Central memory CD8-positive, alpha-beta T cell (primary cell): ENCODE measurements at places on chromosomes 3 and 15.
A peak's percentile ranks its signal among the peaks of the same experiment; 100 is the strongest.

- no peak overlapping the region for H3K4me3 ChIP-seq
- H3K27ac ChIP-seq = no peak overlapping the region
- no peaks in the 10 kb centered on the region for H3K27me3 ChIP-seq
- no peaks in the 10 kb centered on the region for H3K4me1 ChIP-seq
Observed at GRCh38 chr3:108031895-108032294, 58.9 kb downstream of the CD47 start.

- peaks cover 5% of the 10 kb centered on the region for H3K4me1 ChIP-seq
- H3K27ac ChIP-seq = no peak overlapping the region
- no peaks in the 10 kb centered on the region for H3K27me3 ChIP-seq
- no peak for DNase-seq
- no peak overlapping the region for H3K4me3 ChIP-seq
Observed at GRCh38 chr15:45449395-45449794, 71.1 kb upstream of the GATM start.

- H3K27ac ChIP-seq = no peak overlapping the region
- peak; percentile 25 for DNase-seq
- no peaks in the 10 kb centered on the region for H3K36me3 ChIP-seq
- H3K27me3 ChIP-seq = peaks cover 40% of the 10 kb centered on the region
- no peak overlapping the region for H3K4me3 ChIP-seq
Observed at GRCh38 chr3:187319699-187320302, 28.3 kb upstream of the MASP1 start.

- no peaks in the 10 kb centered on the region for H3K27me3 ChIP-seq
- no peaks in the 10 kb centered on the region for H3K4me1 ChIP-seq
- no peak for DNase-seq
- H3K36me3 ChIP-seq = no peaks in the 10 kb centered on the region
- no peak overlapping the region for H3K4me3 ChIP-seq
- H3K27ac ChIP-seq = no peak overlapping the region
Observed at GRCh38 chr15:94910166-94910565, 678.8 kb downstream of the MCTP2 start.

- H3K36me3 ChIP-seq = no peaks in the 10 kb centered on the region
- no peak for DNase-seq
- H3K27me3 ChIP-seq = no peaks in the 10 kb centered on the region
- no peak overlapping the region for H3K4me3 ChIP-seq
- H3K27ac ChIP-seq = no peak overlapping the region
- H3K4me1 ChIP-seq = no peaks in the 10 kb centered on the region
Observed at GRCh38 chr3:177731644-177732268, 534.5 kb upstream of the TBL1XR1 start.
